Right ventricle myocardium superior (tissue), 1 donor: ENCODE measurements at places on chromosomes 4 and X.
A peak's percentile ranks its signal among the peaks of the same experiment; 100 is the strongest.

GRCh38 chrX:104565791-104566680 lies at the start of gene IL1RAPL2:
TSS of gene IL1RAPL2 (plus strand) at chrX:104566199.
- no peak for DNase-seq

GRCh38 chr4:123922847-123923246 lies 526.3 kb downstream of the SPRY1 start:
- no peak for DNase-seq

GRCh38 chr4:172514801-172515200 lies 653.8 kb upstream of the GALNT7 start:
- DNase-seq, result no peak

DNA sequence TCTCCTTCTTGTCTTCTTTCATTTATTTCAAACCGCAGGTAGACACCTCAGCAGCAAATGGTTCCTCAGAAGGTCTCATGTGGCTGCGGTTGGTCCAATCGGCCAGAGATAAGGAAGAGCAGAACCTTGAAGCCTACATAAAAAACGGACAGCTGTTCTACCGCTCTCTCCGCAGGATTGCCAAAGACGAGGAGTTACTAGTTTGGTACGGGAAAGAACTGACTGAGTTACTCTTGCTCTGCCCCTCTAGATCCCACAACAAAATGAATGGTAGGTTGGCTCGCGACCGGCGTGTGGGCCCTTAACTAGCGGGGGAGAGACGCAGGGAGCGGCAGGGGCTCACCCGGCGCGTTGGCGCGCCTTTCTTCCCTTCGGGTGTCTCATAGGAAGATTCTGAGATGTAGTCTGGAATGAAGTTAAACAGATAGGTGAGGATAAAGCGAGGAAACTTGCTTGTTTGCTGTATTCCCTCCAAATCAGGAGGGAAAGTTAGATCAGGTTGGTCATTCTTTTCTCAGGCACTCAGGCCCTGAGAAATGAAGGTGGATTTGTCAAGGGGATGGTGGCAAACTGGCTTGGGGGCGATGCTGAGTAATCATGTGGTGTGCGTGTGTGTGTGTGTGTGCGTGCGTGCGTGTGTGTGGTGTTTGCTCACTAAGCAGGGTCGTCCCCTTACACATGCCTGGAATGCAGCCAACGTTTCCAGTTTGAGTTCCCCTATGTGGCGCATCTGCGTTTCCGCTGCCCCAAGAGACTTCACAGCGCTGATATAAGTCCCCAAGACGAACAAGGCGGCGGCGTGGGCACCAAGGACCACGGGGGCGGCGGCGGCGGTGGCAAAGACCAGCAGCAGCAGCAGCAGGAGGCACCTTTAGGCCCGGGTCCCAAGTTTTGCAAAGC lies 4.2 kb downstream of the PRDM8 start:
- peak; percentile 69 for DNase-seq

GRCh38 chrX:40074080-40074958 lies 23.4 kb downstream of the BCOR start:
- DNase-seq, result no peak

- DNase-seq, result no peak
These were observed 171.6 kb downstream of the NR3C2 start for GRCh38 chr4:148270630-148271029.

DNA sequence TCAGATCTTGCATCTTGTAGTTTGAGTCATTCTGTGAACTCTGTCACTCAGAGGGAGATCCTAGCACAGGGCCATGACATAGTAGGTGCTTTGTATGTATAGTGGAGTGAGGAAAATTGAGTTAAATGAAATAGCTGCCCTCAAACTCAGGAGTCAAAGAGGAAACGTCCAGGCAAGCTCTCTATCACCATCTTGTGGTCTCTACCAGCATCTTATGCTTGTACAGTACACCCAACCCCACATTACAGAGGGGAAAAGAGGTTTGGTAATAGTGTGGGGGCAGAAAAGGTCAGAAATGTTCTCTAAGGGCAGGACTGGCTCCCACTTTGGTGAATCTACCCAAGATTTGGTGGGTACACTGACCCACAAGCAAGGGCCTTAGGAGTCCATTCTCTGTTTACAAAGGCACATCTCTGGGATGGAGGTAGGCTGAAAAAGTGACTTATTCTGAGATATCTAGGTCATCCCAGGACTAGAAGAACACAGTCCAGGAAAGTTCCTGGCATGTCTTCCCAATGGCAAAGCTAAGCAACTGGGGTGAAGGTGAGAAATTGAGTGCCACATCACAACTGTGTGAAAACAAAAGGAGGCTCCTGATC lies 131.8 kb downstream of the OR13H1 start:
- no peak for DNase-seq

GRCh38 chr4:38283724-38284123 lies 323.5 kb downstream of the PTTG2 start:
- no peak for DNase-seq

DNA sequence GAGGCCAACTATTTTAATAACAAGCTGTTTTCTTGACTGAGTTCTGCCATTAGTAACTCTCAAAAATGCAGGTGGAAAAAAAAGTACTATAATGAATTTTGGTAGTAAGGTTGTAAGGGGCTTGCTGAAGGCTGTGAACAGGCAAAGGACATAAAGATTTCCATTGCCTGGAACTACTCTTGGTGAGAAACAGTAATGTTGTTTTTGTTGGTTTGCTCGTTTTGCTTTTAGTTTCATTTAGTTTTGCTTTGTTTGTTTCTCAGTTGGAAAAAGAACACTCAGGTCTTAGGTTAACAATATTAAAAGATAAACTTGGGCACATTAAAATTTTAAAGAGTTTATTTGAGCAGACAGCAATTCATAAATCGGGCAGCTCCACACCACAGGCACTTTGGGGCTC lies 824.5 kb upstream of the HTR2C start:
- DNase-seq, result no peak

- no peak for DNase-seq
These were observed 23.3 kb upstream of the LNX1 start for GRCh38 chr4:53614591-53614990.

- no peak for DNase-seq
These were observed 32.8 kb downstream of the VCX2 start for GRCh38 chrX:8138252-8138651.

DNA sequence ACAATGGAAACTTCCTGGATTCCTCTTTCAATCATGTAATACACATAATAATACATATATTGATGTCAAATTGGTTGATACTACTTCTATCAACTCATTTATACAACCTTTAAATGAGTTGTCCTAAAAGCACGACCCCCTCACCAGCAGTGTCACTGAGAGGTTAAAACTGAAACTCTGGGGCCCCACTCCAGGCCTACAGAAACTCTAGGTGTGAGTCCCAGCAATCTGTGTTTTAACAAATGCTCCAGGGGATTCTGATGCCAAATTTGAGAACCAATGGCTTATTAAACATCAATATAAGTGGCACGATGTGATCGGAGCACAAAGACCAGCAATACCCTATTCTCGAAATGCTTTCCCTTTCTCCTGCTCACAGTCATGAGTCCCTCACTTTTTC lies 47.9 kb downstream of the ATP8A1 start:
- no peak for DNase-seq

DNA sequence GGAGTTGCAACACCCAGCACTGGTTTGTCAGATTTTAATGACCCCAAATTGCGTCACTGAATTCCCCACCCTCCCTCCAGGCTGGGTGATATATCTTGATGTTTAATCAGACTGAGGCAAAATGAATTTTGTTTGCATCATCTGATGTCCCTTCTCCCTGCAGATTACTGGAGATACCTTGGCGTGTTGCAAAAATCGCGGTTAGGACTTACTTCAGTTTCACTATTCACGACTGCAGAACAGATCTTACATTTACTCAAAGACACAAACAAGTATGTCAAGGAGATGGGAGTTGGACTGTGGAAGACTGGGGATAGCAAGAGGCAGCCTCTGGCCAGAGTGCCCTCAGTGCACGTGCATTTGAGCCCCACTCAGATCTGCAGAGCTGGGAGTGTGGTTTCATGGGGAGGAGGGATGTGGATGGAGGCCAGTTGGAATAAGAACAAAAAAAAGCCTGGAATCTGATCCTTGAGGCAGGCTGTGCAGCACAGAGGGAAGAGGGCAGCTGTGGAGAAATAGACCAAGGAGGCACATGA lies 92.2 kb upstream of the MTM1 start:
- DNase-seq, result no peak

- DNase-seq, result no peak
These were observed 107.9 kb downstream of the PALLD start for GRCh38 chr4:168604496-168605373.

DNA sequence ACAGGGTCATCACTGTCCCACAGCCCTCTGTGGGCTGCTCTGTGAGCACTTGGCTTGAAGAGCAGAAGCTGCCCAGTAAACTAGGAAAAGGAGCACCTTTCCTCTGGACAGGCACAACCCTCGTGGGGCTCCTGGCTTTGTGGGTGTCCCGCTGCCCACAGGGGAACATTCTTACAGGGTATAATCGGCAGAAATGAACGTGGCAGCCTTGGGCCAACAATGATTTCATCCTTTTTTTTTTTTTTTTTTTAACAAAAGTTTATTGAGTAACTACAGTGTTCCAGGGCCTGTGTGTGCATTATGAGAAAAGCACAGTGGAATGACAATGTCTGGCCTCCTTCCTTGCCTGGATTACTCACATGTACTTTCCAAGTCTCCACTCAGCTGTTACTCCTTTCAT lies 197.2 kb downstream of the PDGFC start:
- DNase-seq, result peak; percentile 38

- no peak for DNase-seq
These were observed 174.9 kb upstream of the SMARCAD1 start for GRCh38 chr4:94032754-94033153.

- no peak for DNase-seq
These were observed 600.6 kb downstream of the ANKRD50 start for GRCh38 chr4:124111922-124112321.

DNA sequence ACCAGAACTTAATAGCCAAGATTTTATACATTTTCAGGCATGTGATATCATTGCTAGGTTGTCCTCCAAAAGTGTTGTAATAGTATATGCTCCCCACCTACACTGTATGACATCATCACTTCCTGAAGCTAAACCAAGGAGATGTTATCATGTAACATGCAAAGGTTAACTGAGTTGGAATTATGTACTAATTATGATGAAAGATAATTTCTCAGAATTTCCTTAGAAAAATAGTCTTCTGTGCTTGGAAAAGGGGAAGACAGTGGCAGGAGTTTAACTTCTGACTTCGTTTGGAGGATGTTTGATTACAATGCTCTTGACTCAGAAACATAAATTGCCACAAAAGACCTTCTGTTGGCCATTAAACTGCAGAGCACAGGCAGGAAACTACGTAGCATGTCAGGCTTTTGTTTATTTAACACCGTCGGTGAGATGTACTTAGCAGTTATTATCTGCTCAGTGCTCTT lies 83.6 kb upstream of the GUCY1A1 start:
- DNase-seq, result no peak
